Omental fat pad (tissue), 4 donors: ENCODE measurements at places on chromosomes 7 and 10. TPM values are rescaled to one million over a fixed set of nuclear protein-coding genes. Genes with fewer than 3 reads are reported as not detected.

DNA sequence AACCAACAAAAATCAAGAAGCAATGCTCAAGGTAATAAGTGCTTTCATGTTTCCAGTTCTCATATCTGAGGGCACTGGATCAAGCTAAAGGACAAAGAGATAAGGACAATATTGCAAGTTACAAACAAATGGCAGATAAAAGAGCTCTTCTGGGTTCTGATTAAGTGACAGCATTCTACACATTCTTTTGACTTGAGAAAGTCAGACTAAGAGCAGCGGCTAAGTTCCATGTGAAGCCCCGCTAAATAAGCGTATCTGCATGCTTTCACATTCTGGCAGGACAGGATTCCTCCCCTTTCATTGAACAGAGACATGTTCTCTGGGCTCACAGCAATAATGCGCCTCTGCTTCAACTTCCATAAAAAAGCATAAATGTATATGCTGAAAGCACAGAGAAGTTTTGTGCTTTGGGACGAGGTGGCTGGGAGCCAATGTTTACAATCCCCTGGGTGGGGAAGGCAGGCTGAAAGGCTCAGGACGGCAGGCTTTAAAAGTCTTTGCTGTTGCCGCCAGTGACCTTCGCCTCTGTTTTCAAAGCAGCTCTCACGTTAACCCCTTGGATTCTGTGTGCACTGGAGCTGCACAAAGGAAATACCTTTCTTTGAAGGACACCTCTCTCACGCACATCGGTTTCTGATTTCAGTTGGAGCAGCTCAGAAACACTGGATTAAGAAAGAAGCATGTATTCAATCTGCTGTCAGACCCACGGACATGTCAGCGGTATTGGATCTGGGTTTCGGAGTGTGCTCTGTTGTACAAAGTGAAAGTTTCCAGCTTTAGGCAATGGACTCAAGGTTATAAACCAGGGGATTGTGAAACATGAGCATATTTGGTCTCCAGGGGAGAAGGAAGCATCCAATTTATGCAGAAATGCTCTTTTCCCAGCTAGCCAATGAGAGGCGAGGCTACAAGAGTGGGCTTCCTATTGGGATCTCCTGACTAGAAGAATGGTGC lies 105.4 kb upstream of the FAM133B start:
- no peak for DNase-seq

Gene FBXL13
- 2.1 TPM for total RNA-seq

Gene OR2A1
- total RNA-seq, result not detected

GRCh38 chr7:116478834-116479233 lies 20.7 kb upstream of the CAV2 start:
- no peak for DNase-seq

- DNase-seq, result no peak
Observed at GRCh38 chr7:154497751-154498150, 445.6 kb downstream of the DPP6 start.

DNA sequence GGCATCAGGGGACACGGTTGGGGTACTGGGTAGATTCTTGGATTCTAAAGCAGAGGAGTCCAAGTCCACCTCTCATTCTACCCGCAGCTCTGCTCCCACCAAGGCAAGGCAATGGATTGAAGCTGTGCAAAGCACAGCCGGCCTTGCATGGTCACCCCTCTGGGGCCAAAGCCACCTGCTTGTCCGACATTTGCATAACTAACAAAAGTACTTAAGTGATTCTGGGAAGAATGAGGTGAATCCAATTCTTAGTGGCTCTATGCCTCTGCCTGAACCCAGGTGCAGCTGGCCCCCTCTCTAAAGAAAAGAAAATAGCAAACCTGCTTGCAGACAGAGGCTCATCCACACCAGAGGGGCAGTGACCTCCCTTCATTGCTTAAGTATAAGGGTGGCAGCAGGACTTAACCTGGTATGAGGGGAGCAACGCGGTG lies 10.7 kb upstream of the COBL start:
- no peak for DNase-seq

DNA sequence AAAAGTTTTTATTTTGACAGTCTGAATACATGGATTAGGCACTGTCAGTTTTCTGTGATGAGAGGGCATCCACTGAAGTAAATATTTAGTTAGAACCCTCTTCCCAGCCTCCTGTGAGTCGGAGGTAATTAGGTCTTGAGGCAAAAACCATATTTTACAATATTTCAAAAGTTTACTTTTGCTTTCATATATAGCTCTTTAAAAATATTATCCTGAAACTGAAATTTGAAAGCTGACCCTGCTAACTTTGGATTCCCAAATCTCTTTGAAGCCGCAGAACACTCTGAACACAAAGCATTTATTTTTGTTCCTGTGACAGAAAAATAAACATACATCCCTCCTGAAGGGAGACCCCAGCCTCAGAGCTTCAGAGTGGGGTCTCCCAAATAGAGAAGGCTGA lies 317.4 kb downstream of the KIF20B start:
- no peak for DNase-seq

Gene SLC26A4
- 2.2 TPM for total RNA-seq

DNA sequence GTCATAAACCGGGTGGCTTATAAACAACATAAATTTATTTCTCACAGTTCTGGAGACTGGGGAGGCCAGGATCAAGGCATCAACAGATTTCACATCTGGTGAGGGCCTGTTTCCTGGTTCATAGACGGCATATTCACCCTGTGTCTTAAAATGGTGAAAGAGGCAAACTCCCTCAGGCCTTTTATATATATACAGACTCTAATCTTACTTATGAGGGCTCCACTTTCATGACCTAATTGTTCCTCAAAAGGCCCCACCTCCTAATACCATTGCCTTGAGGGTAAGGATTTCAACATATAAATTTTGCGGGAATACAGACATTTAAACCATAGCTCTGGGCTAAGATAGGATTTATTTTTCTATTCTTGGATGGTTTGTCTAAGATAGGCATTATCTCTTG lies 187.2 kb downstream of the PPP1R3A start:
- no peak for DNase-seq

Gene FAM204A
- 45.6 TPM for total RNA-seq

DNA sequence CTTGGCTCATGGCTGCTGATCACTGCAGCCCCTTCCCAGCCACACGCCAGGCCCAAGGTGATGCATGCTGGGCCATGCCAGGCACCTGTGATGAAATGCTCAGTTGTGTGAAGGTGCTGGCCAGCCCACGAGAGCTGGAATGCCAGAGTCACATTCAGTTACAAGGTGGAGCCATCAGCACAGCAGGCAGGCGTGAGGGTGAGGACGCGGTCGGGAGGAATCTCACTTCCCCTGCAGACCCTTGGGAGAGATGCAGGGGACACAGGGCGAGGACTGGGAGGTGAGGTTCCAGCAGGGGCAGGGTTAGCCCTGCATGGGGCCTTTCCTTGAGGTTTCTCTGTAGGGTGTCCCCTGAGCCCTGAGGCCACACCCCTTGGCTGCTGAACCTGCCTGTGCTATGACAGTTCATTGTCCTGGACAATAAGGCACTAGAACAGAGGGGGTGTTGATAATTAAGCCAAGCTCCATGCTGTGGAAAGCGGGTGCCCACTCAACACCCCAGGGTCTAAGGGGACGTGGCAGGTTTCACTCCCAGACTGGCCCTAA lies 82.4 kb downstream of the ADARB2 start:
- DNase-seq, result no peak
